ENCODE measurements at places on chromosomes 5 and 9.

DNA sequence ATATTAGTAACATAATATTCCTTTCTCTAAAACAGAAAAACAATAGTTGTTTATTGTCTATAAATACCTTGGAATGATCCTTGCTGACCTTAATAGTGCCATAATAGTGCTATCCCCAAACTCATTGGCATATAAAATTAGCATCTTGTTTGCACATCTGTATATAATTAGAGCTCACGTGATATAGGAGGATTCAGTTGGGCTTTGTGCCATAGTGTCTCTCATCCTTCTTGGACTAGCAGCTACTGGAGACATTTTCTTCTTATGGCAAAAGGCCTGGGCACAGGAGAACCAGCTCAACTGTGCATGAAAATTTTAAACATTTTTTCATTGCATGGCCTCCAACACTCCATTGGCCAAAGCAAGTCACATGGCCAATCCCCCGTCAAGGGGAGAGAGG lies 342.5 kb downstream of the SPATA31D1 start:
- DNase-seq, result no peak

DNA sequence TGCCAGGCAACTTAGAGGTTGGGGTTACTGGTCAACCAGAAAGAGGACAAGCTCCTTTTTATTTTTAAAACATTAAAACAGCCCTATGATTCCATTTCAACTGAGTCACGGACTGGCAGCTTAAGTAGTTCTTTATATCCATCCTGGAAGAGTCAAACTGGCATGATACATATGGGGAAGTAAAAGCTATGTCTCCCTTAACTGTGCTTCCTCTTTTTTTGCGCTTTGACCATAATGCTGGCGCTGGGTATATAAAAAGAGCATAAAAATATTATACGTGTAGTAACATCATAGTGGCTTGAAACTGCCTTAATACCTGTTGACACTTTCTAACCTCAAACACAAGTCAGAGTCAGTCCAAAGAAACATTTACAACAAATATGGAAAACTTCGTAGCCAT lies 274.4 kb downstream of the CSNK1G3 start:
- DNase-seq, result no peak

- DNase-seq, result no peak
Observed at GRCh38 chr9:80874276-80874675, 815.1 kb downstream of the TLE1 start.

GRCh38 chr5:159788835-159789331 lies 127.4 kb upstream of the ADRA1B start:
- DNase-seq, result no peak

- no peak for DNase-seq
Observed at GRCh38 chr5:6780802-6781391, 67.7 kb downstream of the TENT4A start.

DNA sequence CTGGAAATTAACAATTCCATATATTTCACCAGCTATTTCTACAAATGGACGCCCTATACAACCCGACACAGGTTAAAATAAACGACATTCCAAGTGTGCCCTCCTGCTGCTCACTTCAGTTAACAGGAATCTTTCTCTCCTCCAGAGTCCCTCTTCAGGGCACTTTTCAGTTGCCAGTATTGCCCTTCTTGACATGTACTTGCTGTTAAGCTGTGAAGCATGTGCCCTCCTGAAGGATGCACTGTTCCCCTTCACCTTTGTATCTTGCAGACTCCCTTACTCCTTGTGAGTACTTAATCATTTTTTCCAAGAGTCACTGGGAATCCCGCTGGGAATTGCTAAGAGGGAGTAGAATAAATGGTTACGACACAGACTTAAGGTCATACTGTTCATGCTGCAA lies 364.1 kb downstream of the CTNND2 start:
- no peak for DNase-seq

DNA sequence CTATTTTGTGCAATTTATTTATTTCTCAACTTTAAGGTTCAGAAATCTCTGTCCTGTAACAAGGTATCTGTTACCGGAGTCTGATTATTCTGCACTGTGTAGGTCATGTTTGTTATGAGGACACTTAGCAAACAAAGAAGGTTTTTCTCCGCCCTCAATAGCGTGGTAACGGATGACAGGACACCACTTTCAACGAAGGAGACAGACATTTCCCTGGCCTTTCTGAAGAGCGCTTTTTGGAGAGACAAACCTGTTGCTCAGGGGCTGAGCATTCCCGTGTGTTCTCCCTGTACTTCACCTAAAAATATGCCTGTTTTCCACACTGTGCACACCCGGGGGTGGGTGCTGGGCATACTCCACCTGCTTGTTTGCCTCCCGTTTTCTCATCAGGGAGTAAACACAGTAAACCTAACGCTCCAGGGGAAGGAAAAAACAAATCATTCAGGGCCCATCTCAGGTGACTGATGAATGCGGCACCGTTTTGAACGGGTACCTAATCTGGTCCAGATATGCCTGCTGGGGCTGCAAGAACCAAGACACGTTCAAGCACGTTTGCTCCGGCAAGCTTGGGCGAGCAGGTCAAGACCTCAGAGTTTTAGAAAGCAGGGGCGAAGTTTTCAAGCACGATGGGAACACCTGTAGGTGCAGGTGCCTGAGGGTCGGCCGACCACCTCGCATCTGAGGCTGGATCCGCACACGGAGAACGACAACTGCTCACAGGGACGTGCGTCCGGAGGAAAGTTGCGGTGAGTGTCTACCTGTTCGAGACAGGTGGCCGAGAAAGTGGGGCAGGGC lies 859 bp downstream of the RETREG1 start:
- no peak for DNase-seq

- no peak for DNase-seq
Observed at GRCh38 chr5:149775785-149776184, 45.7 kb downstream of the PPARGC1B start.

- no peak for DNase-seq
Observed at GRCh38 chr9:93907551-93908199, 47.5 kb downstream of the BARX1 start.

GRCh38 chr9:76591256-76591950 lies 132.4 kb downstream of the GCNT1 start:
- no peak for DNase-seq

DNA sequence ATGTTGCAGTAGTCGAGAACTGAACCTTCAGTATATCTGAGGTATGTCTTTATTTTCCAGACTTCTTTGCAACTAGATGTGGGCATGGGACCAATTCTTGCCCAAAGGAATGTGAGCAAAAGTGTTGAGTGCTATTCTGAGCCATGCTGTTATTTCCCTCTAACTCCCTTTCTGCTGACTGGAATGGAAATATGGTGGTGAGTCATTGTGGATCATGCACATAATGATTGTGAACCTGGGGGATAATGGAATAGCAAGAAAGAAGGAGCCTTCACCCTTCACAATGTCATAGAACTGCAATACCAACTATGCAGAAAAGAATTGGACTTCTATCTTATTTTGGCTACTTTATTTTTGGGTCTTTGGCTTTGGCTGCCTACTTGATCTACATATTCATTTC lies 10.3 kb upstream of the DOCK2 start:
- DNase-seq, result no peak

DNA sequence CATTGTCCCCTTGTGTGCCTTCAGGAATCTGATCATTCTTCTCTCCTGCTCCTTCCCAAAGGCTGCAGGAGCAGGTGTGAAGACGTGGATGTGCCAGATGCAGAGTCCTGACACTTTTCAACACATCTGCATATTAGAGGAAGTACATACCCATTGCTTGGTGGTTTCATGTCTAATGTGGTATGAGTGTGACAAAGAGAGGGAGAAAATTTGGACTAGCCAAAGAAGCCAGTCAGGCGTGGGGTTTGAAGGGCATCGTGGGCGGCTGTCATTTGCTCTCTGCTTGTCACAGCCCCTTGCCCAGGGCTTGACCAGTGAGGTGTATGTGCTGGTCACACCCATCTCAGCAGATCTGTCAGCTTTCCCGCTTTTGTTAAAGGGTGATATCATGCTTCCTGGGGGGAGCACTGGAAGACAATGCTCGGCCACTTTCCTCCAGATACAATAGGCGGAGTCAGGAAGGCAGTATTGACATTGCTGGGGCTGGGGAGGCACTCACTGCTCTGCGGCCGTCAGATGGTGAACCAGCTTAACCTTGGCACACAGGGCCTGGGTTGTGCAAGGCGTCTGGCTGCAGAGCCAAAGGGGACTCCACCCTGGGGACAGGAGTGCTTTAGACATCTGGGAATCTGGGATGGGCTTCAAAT lies 8.6 kb downstream of the TEK start:
- DNase-seq, result no peak

GRCh38 chr9:35691757-35692301 lies 2.1 kb upstream of the TPM2 start:
- DNase-seq, result no peak

DNA sequence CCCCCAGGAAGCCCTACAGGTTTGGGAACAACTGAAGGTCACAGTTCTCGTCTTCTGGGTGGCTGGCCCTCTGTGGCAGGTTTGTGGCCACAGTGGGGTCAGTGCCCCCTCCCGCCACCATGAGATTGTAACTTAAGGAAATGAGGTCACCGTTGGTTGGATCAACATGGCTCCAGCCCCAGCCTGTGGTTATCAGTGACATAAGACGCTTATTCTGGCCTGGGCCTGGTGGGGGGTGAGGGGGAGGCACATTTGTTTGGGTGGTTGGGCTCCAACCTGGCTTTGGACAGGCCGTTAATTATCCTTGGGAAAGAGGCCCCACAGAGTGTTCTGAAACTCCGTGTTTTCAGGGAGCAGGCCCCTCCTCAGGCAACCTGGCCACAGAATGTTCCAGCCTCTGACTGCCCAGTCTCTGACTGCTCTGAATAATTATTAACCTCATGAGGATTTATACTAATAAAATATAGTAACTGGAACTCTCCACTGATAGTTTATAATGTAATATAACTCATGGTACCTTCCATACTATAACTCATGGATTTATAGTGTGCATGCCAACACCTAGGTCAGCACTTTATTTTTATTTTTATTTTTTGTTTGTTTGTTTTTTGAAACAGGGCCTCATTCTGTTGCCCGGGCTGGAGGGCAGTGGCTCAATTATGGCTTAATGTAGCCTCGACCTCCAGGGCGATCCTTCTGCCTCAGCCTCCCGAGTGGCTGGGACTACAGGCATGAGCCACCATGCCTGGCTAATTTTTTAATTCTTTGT lies 58.0 kb upstream of the RPL26L1 start:
- DNase-seq, result no peak

- DNase-seq, result peak; percentile 11
Observed at GRCh38 chr9:68560071-68560844, 19.6 kb upstream of the TMEM252 start.

- DNase-seq, result no peak
Observed at GRCh38 chr5:77065256-77065655, 21.8 kb downstream of the ZBED3 start.

DNA sequence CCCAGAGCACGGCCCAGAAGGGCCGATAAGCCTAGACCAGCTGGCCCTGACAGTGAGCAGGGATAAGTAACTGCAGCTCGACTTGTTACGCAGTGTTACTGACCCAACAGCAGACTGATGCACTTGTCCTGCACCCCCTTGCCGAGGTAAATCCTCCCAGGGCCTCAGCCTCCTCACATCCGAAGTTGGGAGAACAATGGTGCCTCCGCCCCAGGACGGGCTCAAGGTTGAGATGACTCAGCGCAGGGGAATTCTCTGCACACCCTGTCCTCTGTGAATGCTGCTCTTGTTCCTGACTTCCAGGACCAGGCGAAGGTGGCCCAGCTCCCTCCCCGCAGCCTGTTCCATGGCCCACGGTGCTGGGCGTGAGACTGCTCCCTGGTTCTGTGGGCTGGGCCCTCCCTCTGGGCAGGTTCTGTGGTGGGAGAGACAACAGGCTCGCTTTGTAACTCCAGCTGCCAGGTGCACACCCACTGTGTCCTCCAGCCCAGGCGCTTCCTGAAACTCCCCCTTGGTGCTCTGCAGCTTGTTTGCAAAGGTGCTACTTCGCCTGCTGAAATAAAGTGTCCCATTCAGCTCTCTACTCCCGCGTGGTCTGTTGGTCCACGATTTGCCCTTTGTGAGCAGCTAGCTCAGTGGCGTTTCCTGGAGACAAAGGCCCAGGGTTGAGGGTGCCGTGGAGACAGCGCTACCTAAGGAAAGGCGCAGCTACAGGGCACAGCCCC lies 40.1 kb upstream of the SLC6A19 start:
- no peak for DNase-seq

DNA sequence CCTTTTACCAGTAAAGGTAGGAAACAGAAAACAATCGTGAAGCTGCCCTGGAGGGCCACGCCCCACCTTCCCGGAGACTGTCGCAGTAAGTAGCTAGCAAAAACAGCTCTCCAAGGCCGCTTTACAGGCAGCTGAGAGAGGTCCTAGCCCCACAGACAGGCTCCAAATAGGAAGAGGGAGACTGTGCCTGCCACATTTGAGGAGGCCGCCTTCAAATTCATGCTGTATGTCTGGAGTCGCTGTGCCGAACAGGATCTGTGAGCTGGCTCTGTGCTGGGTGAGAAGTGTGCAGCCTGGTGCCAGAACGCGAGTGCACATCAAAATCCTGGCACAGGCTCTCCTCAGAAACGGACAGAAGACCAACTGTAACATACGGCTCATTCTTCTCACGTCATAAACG lies 582.2 kb downstream of the CETN3 start:
- DNase-seq, result no peak

DNA sequence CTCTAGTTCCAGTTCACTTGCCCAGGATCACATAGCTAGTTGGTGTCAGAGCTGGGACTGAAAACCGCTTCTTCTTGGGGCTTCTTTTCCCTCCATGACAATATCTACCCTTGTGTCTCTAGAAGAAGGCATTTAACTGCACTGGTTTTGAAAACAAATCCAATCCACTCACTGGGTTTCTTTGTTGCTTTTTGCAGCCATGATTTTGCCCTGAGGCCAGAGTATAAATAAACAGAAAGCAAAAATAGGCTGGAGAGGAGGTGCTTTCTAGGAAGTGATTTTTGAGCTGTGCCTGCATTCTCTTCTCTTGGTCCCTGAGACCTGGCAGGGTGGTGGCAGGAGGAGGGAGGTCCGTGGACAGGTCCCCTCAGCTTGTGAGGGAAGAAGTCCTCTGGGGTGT lies 6.9 kb upstream of the TRIO start:
- no peak for DNase-seq

- DNase-seq, result no peak
Observed at GRCh38 chr9:87722393-87723088, 3.4 kb upstream of the CTSL start.

GRCh38 chr5:38758774-38759600 lies 86.8 kb upstream of the OSMR start:
- no peak for DNase-seq

DNA sequence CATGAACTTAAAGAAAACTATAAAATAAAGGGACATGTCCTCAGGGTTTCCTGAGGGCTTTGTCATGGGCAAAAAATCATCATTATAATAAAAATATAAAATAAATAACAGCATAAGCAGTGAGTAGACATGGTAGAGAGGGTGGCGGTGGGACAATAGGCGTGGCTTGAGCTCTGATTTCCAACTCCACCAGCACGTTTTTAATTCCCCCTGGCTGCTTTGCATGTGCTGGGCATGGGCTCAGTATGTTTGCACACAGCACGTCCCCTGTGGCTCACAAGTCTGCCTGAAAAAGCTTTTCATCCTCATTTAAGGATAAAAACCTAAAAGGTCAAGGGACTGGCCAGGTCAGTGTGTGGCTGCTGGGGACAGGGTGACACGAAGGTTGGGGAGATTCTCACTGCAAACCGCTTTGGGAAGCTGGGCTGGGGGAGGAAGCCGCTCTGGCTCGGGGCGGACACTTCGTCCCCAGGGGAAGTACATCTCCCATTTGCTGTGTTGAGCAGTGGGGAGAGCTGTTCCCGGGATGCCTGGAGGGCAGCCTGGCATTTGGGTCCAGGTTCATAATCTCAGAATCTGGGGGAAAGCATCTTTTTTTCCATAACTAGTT lies 32.6 kb downstream of the NKX2-5 start:
- no peak for DNase-seq

Data from stimulated activated CD4-positive, alpha-beta T cell treated with anti-CD3 and anti-CD28 coated beads, Interleukin-15, amount 100 ng/mL, for 1 hour (primary cell).